NCI-H345 (cell line): ENCODE measurements at places on chromosomes 7 and 10.

DNA sequence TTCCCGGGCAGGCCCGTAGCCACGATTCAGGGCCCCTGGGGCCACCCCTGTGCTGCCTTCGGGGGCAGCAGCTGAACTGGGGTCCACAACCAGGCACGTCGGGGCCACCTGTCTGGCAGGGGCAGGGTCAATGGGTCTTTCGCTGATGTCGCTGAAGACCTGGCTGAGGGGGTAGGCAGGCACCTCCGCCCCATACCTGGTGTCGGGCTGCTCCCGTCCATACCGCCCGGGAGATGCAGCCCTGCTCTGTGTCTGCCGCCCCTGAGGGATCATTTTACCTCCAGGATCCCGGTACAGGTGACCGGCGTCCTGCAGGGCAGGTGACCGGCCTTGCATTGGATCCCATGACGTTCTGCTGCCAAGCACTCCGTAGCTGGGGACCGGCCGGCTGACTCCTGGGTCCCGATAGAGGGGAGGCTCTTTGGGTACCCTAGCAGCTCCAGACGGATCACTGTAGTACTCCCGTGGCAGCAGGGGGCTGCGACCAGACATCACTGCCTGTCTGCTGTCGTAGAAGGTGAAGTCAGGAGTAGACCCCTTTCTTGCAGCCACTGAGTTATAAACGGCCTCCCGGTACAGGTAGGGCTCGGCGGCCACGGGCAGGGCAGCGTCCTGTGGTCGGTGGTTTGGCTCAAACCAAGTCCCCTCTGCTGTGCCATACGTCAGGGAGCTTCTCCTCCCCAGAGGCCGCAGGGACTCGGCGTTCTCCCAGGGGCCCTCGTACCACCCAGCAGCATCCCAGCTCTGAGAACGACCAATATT lies 85.2 kb downstream of the ZRANB1 start:
- no peak for DNase-seq

- no peak for DNase-seq
These were observed 141.6 kb downstream of the CPEB3 start for GRCh38 chr10:92149261-92149660.

GRCh38 chr7:120442838-120443237 lies 169.9 kb downstream of the KCND2 start:
- DNase-seq, result no peak

DNA sequence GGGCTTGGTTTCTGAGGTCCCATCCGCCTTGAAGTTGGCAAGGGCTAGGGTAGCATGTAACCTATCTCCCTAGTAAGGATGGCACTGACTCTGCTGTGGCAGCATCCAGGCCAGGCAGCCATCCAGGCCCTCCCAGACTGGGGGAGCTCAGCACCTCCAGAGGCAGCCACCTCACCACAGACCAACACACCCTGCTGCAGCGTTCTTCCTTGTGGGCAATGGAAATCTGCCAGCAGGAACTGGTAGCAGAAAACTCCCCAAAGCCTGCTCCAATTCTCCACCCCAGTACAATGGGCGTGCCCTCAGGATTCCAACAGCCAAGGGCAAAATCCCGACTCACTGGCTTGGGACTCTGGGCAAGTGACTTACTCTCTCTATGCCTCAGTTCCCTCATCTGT lies 27.5 kb downstream of the DLG5 start:
- no peak for DNase-seq

DNA sequence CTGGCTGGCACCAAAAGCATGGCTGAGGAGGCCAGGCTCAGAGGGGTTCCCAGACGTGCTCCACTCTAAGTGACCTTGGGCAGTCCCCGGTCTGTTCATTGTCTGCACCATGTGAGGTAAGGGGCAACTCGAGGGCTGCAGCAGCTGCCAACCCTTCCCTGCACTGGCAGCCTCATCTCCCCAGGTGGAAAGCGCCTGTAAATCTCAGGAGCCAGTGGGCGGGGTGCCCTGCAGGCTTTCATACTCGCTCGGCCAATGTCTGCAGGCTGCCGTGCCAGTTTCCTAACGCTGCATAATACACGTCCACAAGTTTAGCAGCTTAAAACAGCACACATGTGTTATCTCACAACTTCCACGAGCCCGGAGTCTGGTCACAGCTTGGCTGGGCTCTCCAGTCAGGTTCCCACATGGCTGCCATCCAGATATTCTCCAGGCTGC lies 12.6 kb upstream of the GDF10 start:
- DNase-seq, result peak; percentile 9

- DNase-seq, result no peak
These were observed 328.4 kb upstream of the C7orf33 start for GRCh38 chr7:148261996-148262688.

- DNase-seq, result peak; percentile 47
These were observed 15.2 kb downstream of the SLC29A3 start for GRCh38 chr10:71334221-71334791.

- no peak for DNase-seq
These were observed 40.0 kb downstream of the MINPP1 start for GRCh38 chr10:87544721-87545120.

- no peak for DNase-seq
These were observed 81.9 kb upstream of the TRIL start for GRCh38 chr7:29039821-29040578.
